ENCODE measurements at places on chromosomes 16 and 17. TPM values are rescaled to one million over a fixed set of nuclear protein-coding genes. Genes with fewer than 3 reads are reported as not detected.

PTX4 gene
- total RNA-seq = 3.4 TPM

GAS2L2 gene
- 0.71 TPM for total RNA-seq

TAC4 gene
- total RNA-seq = not detected

SPATA22 gene
- 100 TPM for total RNA-seq

CTRL gene
- 1.7 TPM for total RNA-seq

LGALS9B gene
- not detected for total RNA-seq

SCNN1B gene
- total RNA-seq = 0.31 TPM

DNA sequence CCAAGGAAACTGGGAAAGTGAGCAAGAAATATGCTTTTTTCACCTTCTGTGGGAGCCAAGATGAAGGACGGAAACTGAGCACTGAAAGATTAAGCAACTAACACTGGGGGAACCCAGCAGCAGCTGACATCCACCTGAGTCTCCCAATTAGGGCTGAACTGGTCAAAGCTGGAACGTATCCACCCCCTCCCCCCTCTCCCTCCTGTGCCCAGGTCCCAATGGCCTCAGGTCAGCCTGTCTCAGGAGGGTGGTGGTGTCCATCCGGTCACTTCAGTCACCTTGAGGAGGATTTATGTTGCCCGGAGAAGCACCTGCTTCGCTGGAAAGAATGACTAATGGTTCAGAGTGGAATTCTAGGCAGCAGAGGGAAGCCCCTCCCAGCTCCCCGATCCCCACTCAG lies 10.0 kb downstream of the PEMT start:
- peak overlapping the region; percentile 37 for H3K27ac ChIP-seq
- peaks cover 23% of the 10 kb centered on the region for H3K4me1 ChIP-seq
- no peaks in the 10 kb centered on the region for H3K36me3 ChIP-seq
- no peak for DNase-seq
- H3K27me3 ChIP-seq = no peaks in the 10 kb centered on the region

DNA sequence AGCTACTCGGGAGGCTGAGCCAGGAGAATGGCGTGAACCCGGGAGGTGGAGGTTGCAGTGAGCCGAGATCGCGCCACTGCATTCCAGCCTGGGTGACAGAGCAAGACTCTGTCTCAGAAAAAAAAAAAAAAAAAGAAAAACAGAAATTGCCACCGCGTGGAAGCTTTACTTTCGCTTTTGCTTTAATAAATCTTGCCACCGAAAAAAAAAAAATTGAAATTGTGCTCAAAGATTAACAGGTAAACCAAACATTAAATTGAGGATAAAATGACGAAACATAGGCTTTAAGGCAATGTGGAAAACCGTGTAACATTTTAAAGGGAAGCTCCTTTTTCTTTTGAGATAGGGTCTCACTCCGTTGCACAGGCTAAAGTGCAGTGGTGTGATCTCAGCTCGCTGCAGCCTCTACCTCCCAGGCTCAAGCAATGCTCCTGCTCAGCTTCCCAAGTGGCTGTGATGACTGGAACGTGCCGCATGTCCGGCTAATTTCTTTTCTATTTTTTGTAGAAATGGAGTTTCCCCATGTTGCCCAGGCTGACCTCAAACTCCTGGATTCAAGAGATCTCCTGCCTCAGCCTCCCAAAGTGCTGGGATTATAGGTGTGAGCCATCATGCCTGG lies 40.1 kb downstream of the ZNF276 start:
- H3K4me1 ChIP-seq = no peaks in the 10 kb centered on the region
- H3K27ac ChIP-seq = no peak overlapping the region
- H3K4me3 ChIP-seq = no peak overlapping the region
- no peaks in the 10 kb centered on the region for H3K36me3 ChIP-seq
- DNase-seq = no peak
- H3K27me3 ChIP-seq = no peaks in the 10 kb centered on the region

- peak overlapping the region; percentile 84 for H3K27ac ChIP-seq
- no peaks in the 10 kb centered on the region for H3K27me3 ChIP-seq
- DNase-seq = peak; percentile 86
Observed at GRCh38 chr17:43860927-43861622, 14.1 kb downstream of the CD300LG start.

GRCh38 chr17:42669705-42669976 lies 7.2 kb downstream of the PLEKHH3 start:
- DNase-seq = no peak
- H3K27me3 ChIP-seq = no peaks in the 10 kb centered on the region
- H3K4me1 ChIP-seq = peaks cover 74% of the 10 kb centered on the region
- H3K36me3 ChIP-seq = no peaks in the 10 kb centered on the region
- H3K27ac ChIP-seq = no peak overlapping the region
- H3K4me3 ChIP-seq = no peak overlapping the region

DNA sequence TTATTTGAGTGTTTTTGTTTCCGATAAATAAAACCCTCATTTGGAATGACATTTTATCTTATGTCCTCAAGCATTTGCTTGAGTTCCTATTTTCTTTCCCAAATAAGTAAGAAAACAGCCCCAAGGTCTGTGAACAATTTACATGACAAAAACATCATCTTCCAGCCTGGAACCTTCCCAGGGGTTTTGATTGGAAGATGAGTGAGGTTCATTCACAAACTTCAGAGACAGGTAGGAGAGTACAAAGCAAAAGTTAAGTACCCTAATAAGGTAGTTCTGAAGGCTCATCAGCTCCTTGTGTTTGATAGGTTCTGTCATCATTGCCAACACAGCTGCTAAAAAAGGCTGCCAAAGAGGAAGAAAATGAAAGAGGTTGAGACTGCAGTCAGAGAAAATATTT lies 772.8 kb downstream of the CDH8 start:
- H3K27me3 ChIP-seq = no peaks in the 10 kb centered on the region
- no peak for DNase-seq
- H3K36me3 ChIP-seq = no peaks in the 10 kb centered on the region
- H3K4me1 ChIP-seq = no peaks in the 10 kb centered on the region
- H3K27ac ChIP-seq = no peak overlapping the region

DNA sequence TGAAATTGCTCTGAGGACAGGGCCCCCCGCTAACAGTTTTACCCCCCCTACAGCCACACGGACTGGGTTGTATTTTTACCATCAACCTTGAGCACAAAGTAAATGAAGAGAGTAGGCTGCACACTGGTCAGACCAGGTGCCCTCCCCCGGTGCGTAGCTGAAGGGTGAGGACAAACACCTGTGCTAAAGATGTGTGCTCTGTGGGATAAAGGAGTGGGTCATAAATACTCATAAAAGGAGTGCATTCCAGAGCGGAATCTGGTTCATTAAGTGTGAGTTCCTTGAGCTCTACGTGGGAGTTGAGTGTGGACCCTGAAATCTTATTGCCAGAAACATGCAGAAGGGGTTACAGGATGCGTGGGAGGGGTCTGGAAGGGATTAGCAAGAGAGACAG lies 217.0 kb downstream of the CCDC182 start:
- peaks cover 13% of the 10 kb centered on the region for H3K4me1 ChIP-seq
- no peak overlapping the region for H3K4me3 ChIP-seq
- DNase-seq = no peak
- no peaks in the 10 kb centered on the region for H3K27me3 ChIP-seq
- no peak overlapping the region for H3K27ac ChIP-seq
- H3K36me3 ChIP-seq = no peaks in the 10 kb centered on the region

DNA sequence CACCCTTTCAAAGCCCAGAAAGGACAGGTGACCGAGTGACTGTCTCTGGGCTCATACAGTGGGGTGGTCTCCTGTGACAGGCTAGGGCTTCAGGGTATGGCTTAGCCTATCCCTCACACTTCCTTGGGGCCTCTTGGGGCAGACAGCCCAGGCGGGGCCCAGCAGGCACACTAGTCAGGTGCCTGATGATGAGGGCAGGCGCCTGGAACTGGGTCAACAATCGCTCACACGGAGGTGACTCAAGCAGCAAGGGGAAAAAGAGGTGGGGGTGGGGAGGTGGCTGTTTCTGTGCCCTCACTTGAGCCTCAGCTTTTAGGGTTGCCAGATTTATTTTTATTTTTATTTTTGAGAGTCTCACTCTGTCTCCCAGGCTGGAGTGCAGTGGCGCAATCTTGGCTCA lies 6.4 kb upstream of the GRN start:
- H3K27me3 ChIP-seq = no peaks in the 10 kb centered on the region
- no peak overlapping the region for H3K27ac ChIP-seq
- no peaks in the 10 kb centered on the region for H3K4me1 ChIP-seq
- no peak for DNase-seq

DNA sequence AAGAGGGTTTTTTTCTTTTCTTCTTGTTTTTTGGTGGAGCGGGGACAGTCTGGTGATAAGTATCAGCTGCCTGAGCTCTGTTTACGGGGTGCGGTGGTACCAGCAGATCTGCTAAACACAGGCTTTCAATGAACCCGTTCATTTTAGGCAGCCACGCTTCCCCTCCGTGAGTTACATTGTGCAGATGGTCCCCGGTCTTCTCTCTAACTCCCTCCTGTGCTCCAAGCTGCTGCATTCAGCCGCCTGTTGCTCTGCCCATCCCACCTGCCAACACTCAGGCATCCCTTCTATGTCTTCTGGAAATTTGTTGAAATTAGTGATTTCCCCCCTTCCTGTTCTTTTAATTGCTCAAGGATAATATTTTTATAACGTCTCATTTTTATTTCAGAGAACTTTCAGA lies 82.1 kb upstream of the ELAC2 start:
- no peak overlapping the region for H3K4me3 ChIP-seq
- H3K36me3 ChIP-seq = no peaks in the 10 kb centered on the region
- H3K27ac ChIP-seq = no peak overlapping the region
- H3K27me3 ChIP-seq = no peaks in the 10 kb centered on the region

DNA sequence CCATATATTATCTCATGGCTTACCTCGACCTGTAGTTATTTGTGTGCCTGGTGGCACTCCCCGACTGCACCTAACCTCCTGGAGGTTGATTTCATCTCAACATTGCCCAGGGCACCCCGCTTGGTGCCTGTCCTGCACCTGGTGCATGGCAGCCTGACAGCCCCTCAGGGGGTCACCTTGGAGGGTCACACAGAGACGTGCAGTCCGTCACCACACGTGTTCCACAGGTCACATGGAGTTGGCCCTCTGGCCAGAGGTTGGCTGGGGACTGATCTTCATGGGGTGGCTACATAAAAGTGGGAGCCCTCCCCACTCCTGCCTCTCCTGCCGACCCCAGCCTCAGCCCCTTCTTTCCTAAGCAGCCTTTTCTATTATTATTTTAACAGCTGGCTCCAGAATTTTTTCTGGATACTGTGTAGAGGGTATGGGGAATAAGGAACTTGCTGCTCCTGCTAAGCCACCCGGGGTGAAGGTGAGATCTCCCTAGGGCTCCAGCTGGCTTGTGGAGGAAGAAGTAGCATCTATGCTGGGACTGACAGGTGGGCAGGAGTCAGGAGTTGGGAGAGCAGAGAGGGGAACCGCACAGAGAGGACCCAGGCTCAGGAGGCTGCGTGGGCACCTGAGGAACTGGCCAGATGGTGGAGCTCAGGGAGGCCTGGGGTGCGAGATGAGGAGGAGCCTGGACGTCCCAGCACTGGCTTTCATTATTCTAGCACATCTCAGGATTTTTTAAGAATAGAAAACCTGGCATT lies 12.5 kb upstream of the NKD1 start:
- DNase-seq = no peak
- H3K27ac ChIP-seq = no peak overlapping the region
- no peak overlapping the region for H3K4me3 ChIP-seq

GRCh38 chr17:67076290-67076689 lies 31.9 kb downstream of the CACNG1 start:
- no peak for DNase-seq
- H3K27me3 ChIP-seq = no peaks in the 10 kb centered on the region
- H3K4me1 ChIP-seq = no peaks in the 10 kb centered on the region
- no peaks in the 10 kb centered on the region for H3K36me3 ChIP-seq

Measured in testis (tissue), 5 donors.